ENCODE measurements at places on chromosomes 7 and 10.

DNA sequence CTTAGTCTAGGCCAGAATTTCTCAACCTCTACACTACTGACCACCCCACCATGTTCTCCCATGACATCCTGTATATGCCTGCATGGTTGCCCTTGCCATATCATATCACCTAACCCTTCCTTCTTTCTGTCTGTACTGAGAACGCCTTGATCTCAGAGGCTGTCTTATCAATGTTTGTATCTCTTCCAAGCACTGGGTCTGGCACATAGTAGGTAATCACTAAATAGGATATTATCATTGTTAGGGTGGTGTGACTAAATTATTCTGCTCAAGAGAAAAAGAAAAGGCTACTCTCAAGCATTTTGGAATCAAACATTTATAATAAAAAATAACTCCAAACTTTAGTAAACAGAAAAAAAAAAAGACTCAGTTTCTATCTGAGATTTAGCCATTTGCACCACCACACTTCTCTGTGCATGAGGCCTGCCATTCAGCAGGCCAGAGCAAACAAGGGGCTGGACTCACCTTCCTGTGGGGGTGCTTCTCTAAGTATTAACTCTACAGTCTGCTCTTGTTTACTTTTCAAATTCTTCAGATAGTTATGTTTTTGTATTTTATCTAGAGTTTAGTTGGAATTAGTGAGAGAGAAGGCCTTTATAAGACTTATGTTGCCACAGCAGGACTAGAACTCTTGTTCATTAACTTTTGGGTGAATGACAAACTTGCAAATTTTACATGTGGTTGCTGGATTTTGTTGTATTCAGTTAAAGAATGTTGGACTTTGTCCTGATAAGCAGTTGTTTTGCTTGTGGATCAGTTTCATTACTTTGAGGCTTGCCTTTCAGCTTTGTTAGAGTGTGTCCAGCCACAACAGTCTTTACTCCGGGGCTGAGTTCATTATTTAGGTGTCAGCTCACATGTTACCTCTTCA lies 5.4 kb downstream of the AGBL3 start:
- no peak for DNase-seq

GRCh38 chr10:83179371-83179770 lies 959.9 kb upstream of the GHITM start:
- no peak for DNase-seq

DNA sequence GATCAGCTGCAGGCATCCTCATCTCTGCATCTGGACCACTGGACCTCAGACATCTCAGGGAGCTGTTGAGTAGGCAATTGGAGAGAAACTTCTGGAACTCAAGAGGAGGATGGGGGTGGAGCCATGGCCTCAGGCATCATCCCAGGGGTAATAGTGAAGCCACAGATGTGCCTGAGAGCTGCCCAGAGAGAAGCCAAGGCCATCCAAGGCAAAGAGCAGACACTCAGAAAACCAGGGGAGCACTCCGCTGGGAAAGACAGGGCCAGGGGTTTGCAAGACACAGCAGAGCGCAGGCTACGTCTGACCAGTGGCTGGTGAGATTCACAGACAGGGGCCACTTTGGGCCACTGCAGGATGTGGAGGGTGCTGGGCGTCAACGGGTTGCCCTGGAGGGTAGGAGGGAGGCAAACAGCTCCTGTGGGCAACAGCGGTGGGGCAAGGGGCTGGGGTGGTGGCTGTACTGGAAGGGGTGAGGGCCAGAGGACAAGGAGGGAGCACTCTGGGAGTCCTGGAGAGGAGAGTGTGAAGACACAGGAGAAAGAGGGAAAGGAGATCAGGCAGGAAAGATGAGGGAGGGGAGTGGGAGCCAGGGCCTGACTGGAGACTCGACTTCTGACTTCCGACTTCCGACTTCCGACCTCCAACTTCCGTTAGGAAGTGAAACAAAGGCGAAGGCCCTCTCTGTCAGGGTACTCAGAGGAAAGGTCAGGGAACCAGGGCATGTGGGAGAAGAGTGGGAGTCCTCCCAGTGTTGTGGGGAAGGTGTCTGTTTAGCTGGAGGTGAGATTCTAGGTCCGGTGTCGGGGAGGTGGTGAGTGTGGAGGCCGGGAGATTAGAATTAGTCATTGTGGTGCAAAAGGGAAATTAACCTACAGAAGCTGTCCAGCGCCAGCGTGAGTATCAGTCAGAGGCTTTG lies 69.7 kb upstream of the ANTXRL start:
- no peak for DNase-seq

DNA sequence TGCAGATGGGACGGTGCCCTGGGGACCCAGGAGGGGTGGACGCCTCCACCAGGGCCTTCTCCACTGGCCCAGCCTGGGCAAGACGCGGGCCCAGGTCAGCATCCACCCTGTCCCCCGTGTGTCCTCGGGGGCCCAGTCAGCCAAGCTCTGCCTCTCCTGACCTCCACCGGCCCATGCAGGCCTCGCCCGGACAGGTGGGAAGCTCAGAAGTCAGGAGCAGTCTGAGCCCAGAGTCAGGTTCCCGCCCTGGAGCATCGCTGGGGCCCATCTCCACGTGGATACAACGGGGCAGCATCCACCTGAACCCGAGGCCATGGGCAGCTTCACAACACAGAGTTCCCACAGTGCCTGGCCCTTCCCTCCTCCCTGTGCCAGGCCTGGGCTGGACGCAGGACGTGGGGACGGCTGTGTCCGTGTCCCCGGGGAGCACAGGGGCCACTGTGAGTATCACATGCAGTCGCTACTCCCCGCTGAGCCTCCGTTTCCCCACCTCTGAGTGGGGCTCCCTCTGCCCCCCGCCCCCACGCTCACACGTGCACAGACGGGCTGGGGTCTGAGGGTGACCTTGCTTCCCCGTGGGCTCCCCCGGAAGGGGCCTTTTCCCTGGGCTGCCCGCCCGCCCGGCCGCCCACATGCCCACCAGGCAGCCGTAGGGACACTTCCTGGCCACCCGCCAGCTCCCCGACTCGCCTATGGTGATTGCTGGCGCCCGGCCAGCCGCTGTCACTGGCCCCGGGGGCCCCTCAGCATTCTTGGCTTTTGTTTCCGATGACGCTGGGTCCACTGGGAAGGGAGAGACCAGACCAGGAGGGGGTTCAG lies 64.3 kb downstream of the PDGFA start:
- no peak for DNase-seq

GRCh38 chr7:71015252-71015900 lies 116.6 kb upstream of the GALNT17 start:
- DNase-seq = no peak

GRCh38 chr7:106775552-106775936 lies 89.5 kb upstream of the PIK3CG start:
- no peak for DNase-seq

- no peak for DNase-seq
These were observed 126.7 kb upstream of the ZNF32 start for GRCh38 chr10:43775384-43775783.

DNA sequence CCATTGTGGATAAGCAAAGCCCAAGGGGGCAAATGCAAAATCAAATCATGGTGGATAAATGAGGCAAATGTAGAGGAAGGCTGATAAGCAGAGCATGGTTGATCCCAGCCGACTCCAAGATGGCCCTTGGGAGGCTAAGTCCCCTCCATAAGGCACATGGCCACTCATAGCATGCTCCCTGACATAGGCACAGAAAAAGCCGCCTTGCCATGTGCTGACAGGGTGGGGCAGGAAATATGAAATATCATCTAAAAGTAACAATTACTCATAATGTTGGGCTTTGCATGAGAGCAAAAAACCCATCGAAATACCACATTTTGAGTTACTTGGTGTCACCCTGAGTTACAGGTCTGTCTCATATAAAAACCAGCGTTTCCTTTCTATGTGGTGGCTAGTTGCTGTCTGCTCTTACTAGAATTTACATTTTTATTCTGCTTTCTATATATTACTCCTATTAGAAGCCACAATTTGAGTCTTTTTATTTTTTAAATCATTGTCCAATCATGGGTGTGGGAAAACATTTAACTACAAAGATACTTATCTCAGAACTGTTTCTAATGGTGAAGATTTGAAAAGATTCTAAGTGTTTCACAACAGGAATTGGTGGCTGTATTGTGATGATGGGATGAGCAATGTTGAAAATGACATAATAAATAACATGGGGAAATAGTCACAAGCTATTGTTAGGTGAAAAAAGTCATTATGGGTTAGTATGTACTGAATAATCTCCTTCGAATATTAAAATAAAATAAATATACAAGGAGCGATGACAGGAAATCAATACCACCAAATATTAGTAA lies 102.7 kb downstream of the CUBN start:
- DNase-seq = peak; percentile 83

DNA sequence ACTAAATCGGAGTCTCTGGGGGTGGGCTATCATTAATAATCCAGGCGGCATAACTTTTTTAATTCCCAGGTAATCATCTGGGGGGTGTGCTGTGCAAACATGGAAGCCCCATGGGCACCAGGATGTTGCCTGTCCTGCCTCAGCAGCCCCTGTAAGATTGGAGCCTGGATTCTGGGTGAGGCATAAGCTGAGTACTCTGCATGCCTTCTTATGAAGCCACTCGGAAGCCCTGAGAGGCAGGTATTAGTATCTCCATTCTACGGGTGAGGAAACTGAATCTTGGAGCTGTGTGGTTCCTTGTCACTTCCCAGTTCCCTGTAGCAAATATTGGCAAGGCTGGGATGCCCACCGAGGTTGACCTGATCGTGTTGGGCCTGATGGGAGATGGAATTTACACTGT lies 7.4 kb upstream of the OPN4 start:
- no peak for DNase-seq

- DNase-seq = no peak
These were observed 80.9 kb upstream of the AGBL3 start for GRCh38 chr7:134905375-134905774.

DNA sequence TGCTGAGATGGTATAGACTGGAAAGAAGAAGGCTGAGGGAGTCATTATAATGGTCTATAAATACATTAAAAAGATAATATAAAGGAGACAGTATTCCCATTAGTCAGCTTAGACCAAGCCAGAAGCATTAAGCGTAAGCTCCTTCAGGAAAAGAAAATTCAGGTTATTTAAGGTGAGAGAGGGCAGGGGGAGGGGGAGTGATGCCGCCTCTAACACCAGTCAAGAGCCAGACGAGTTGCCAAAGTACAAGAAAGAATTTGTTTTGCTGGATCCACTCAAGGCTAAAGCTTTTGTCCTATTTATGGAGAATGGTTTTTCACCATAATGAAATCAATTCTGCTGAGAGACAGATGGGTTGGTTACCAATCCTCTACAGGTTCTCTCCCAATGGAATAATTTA lies 99.3 kb downstream of the CFAP58 start:
- no peak for DNase-seq

DNA sequence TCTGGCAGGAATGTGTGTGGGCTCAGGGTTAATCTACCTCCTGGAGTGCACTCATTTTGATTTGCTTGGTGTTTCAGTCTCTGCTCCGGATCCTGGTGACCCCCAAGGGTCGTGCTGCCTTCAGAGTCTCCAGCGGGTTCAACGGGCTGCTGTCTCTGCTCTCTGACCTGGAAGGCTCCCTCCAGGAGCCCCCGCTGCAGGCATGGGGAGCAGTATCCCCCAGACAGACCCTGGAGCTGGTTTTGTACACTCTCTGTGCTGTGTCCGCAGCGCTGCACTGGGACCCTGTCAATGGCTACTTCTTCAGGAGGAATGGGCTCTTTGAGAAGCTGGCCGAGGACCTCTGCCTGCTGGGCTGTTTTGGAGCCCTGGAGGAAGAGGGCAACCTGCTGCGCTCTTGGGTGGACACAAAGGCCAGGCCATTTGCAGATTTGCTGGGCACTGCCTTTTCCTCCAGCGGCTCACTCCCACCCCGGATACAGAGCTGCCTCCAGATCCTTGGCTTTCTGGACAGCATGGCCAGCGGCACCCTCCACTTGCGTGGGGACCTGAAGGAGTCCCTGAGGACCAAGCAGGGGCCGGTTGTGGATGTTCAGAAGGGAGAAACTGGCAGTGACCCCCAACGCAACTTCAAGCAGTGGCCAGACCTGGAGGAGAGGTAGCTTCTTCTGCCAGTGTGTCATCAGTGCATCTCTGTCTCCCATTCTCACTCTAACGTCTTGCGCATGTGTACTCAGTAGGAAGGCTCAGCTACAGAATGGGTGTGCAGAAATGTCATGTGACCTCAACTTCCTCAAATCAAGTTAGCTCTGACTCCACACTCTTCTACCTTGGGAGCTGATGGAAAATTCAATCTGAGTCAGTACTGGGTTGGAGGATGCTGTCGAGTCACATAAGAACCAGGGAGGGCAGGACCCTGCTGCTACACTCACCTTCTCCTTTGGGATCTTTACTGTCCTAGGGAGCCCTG lies 58.5 kb downstream of the WDFY4 start:
- DNase-seq = no peak

DNA sequence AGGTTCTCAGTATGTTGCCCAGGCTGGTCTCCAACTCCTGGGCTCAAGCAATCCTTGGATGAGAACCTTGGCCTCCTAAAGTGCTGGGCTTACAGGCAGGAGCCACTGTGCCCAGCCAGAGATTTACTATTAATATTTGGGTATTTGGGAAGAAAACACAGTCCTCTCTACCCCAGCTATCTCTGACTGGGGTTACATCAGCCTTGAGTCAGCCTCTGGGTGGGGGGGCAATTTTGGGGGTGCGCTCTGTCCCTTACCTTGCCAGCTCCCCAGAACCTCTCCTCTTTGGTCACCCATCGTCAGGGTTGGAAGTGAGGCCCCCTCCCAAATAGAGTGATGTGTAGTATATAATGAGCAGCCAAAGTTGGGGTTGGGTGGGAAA lies 1.8 kb downstream of the MLXIPL start:
- no peak for DNase-seq

GRCh38 chr10:12381536-12382156 lies 32.3 kb downstream of the CAMK1D start:
- no peak for DNase-seq

GRCh38 chr10:120477743-120478141 lies 20.7 kb downstream of the PLPP4 start:
- DNase-seq = no peak

- DNase-seq = no peak
These were observed 180.0 kb upstream of the GHITM start for GRCh38 chr10:83959328-83959727.

- DNase-seq = no peak
These were observed 19.2 kb downstream of the TNRC18 start for GRCh38 chr7:5404421-5404826.

- DNase-seq = no peak
These were observed 123.8 kb downstream of the TEX36 start for GRCh38 chr10:125559210-125559609.

- DNase-seq = no peak
These were observed 143.0 kb downstream of the CUBN start for GRCh38 chr10:16986406-16987205.

DNA sequence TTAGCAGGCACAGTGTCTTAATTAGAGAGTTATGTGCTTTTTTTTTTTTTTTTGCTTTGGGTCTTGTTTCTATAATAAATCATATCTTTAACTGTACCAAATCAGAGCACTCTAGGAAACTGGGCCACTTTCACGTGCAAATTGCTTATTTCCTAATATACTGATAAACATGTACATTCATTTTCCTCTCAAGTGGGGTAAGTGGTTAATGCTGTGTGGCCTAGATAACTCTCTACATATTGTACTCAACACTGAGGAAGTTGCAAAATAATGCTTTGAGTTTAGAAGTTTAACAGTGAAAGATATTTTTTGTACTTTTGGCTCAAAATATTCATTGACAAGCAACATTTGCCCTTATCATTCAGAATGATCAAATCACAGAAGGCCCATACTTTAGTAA lies 115.9 kb upstream of the IFRD1 start:
- DNase-seq = no peak

Measured in central memory CD4-positive, alpha-beta T cell (primary cell).